ENCODE measurements at places on chromosomes 5 and 9. TPM values are rescaled to one million over a fixed set of nuclear protein-coding genes. Genes with fewer than 3 reads are reported as not detected.

AK6 gene
- total RNA-seq = 14.7 TPM

SPACA9 gene
- total RNA-seq = 7.3 TPM

RMI1 gene
- total RNA-seq = 5.7 TPM

ZNF169 gene
- 1.1 TPM for total RNA-seq

TXNDC15 gene
- total RNA-seq = 94.9 TPM
